ENCODE measurements at places on chromosomes 11 and 22. TPM values are rescaled to one million over a fixed set of nuclear protein-coding genes. Genes with fewer than 3 reads are reported as not detected.

UBQLNL gene
- under 0.01 TPM for total RNA-seq

TENM4 gene
- 80.6 TPM for total RNA-seq

ASRGL1 gene
- 24.6 TPM for total RNA-seq

SLC22A9 gene
- total RNA-seq, result under 0.01 TPM

GGTLC3 gene
- not detected for total RNA-seq

USP28 gene
- 19.7 TPM for total RNA-seq

GPHA2 gene
- total RNA-seq, result not detected

ZP1 gene
- not detected for total RNA-seq

OR52E8 gene
- not detected for total RNA-seq

RAB38 gene
- 0.74 TPM for total RNA-seq

CRKL gene
- total RNA-seq, result 44.5 TPM

CTTN gene
- total RNA-seq, result 65.2 TPM

TMPRSS4 gene
- total RNA-seq, result 0.74 TPM

INTS4 gene
- total RNA-seq, result 32.9 TPM

PHLDA2 gene
- total RNA-seq, result not detected

TLCD5 gene
- 17.0 TPM for total RNA-seq

CDC42EP2 gene
- total RNA-seq, result 2.7 TPM

TTC36 gene
- 3.7 TPM for total RNA-seq

TEX54 gene
- total RNA-seq, result not detected

MMP26 gene
- total RNA-seq, result not detected

OR51B2 gene
- total RNA-seq, result 0.49 TPM

WBP2NL gene
- 3.7 TPM for total RNA-seq

CDHR5 gene
- not detected for total RNA-seq

KRTAP5-8 gene
- total RNA-seq, result not detected

CNGA4 gene
- total RNA-seq, result 0.25 TPM

SHISA8 gene
- not detected for total RNA-seq

PRRG4 gene
- total RNA-seq, result under 0.01 TPM

CCDC87 gene
- 0.25 TPM for total RNA-seq
